A172 (cell line): ENCODE measurements at places on chromosomes 6 and 20. TPM values are rescaled to one million over a fixed set of nuclear protein-coding genes. Genes with fewer than 3 reads are reported as not detected.

Gene WFDC5
- total RNA-seq: not detected in 2 replicates

Gene TTLL9
- 0.12 and 0.24 TPM in 2 replicates for total RNA-seq

Gene DYNLT1
- 128 and 154 TPM in 2 replicates for total RNA-seq

Gene PSMB8
- 121 and 131 TPM in 2 replicates for total RNA-seq

Gene ARMH2
- total RNA-seq: not detected in 2 replicates

Gene ELOVL4
- 2.4 and 3.6 TPM in 2 replicates for total RNA-seq

Gene CALHM5
- total RNA-seq: 3.8 and 4.1 TPM in 2 replicates

Gene SLC22A3
- 0.10 TPM in 1 of 2 replicates, not detected in the other for total RNA-seq

Gene HAO1
- total RNA-seq: not detected in 2 replicates

Gene MACROD2
- 0.02 and 0.46 TPM in 2 replicates for total RNA-seq

Gene LTB
- not detected in 2 replicates for total RNA-seq

Gene BMP2
- not detected in 2 replicates for total RNA-seq

Gene MUC21
- total RNA-seq: not detected in 2 replicates

Gene FOXC1
- total RNA-seq: 3.5 and 4.6 TPM in 2 replicates

Gene TFAP2D
- not detected in 2 replicates for total RNA-seq

Gene SLC17A1
- not detected in 2 replicates for total RNA-seq

Gene XKR7
- not detected in 2 replicates for total RNA-seq

Gene DEFB132
- total RNA-seq: not detected in 2 replicates

Gene JAG1
- total RNA-seq: 6.2 and 9.4 TPM in 2 replicates

Gene ULBP1
- 0.07 and 0.38 TPM in 2 replicates for total RNA-seq

Gene OR2B6
- not detected in 2 replicates for total RNA-seq

Gene GATA5
- total RNA-seq: 4.7 and 5.5 TPM in 2 replicates

Gene HEBP2
- 33.4 and 46.5 TPM in 2 replicates for total RNA-seq

Gene TRIM10
- not detected in 2 replicates for total RNA-seq

Gene AAR2
- total RNA-seq: 36.7 and 36.8 TPM in 2 replicates

Gene MEP1A
- total RNA-seq: not detected in 2 replicates

Gene ATXN1
- total RNA-seq: 11.4 and 12.4 TPM in 2 replicates

Gene CARMIL1
- total RNA-seq: 11.6 and 12.4 TPM in 2 replicates

Gene ZFAND3
- total RNA-seq: 10.0 and 14.2 TPM in 2 replicates

Gene PI16
- total RNA-seq: 0.74 TPM in 1 of 2 replicates, not detected in the other

Gene HLA-DOA
- total RNA-seq: not detected in 2 replicates

Gene CLDN20
- not detected in 2 replicates for total RNA-seq

Gene BMP6
- total RNA-seq: 0.07 and 0.22 TPM in 2 replicates

Gene BMP7
- total RNA-seq: 7.8 and 10.2 TPM in 2 replicates

Gene CCN6
- total RNA-seq: not detected in 2 replicates

Gene EYA2
- total RNA-seq: 0.47 TPM in 1 of 2 replicates, not detected in the other

Gene RIN2
- total RNA-seq: 22.4 and 29.3 TPM in 2 replicates

Gene HLA-DRB1
- total RNA-seq: 0.07 TPM in 1 of 2 replicates, not detected in the other

Gene TRAPPC3L
- not detected in 2 replicates for total RNA-seq

Gene GSTA4
- total RNA-seq: 14.9 and 15.7 TPM in 2 replicates

Gene TRIM40
- not detected in 2 replicates for total RNA-seq

Gene ZNF391
- 0.53 and 3.3 TPM in 2 replicates for total RNA-seq

Gene HCK
- not detected in 2 replicates for total RNA-seq

Gene TRIM15
- not detected in 2 replicates for total RNA-seq

Gene BPIFB2
- total RNA-seq: not detected in 2 replicates

Gene TCP11
- not detected in 2 replicates for total RNA-seq

Gene SPTLC3
- total RNA-seq: 1.5 and 3.8 TPM in 2 replicates

Gene LINC00237
- total RNA-seq: not detected in 2 replicates

Gene LAMA2
- 3.7 and 4.3 TPM in 2 replicates for total RNA-seq
